ENCODE measurements at places on chromosomes 5 and 9.

GRCh38 chr9:99197124-99197630, 24.6 kb downstream of the ALG2 start:
- no peak for DNase-seq

DNA sequence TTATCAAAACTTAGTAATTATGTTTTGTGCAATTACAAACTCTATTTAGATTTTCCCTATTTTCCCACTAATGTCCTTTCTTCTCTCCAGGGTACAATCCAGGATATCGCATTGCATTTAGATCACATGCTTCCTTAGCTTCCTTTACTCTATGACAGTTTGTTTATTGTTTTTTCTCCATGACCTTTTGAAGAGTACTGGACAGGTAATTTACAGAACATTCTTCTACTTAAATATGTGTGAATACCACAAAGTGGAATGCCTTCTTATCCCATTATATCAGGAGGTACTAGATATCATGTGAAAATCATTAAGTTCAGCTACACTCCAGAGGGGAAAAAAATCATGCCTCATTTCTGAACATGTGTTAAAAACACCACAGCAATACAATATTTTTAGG, 776.6 kb upstream of the CDH9 start:
- DNase-seq = no peak

DNA sequence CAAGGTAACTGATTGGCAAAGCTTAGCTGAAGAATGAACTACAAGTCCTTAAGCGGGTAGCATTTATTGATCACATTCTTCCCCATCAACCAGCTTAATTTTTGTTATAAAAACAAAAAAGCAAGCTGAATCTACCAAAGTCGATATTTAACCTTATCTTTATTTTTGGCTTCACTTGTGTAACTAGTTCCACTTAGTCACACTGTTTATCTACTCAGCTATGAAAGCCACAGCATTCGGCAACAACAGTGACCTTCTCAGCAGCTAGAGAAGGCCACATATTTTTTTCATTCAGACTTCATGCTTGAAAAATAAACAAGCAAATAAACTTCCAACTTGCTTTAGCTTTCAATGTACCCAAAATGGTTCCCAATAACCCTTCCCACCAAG, 69.4 kb downstream of the KLHL3 start:
- DNase-seq = no peak

- no peak for DNase-seq
Measured at GRCh38 chr9:134442486-134443173, 116.4 kb downstream of the RXRA start.

- DNase-seq = no peak
Measured at GRCh38 chr9:137742698-137743097, 123.9 kb downstream of the EHMT1 start.

DNA sequence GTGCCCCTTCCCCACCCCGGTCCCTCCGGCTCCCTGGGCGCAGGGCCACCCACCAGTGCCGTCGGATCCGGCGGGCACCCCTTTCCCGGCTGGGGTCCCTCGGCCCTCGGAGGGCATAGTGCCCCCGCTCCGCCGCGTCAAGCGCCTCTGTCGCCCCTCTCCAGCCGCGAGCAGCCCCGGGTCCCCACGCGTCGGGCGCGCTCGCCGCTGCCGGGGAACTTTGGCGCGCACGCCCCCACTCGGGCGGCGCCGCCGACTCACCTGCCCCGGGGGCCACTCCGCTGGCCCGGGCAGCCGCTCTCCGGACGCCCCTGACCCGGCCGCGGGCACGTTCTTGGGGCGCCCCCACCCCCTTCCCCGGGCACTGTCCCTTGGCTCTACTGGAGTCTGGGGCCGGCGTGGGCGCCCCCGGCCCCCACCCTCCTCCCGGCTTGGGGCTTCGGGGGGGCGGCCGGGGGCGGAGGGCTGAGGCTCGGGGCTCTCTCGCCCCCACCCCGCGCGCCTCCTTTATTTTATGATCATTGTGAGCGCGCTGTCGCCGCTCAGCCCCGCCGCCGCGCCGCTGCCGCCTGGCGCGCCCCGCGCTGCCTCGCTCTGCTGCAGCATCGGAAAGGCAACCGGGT, 1.1 kb upstream of the FAM78A start:
- DNase-seq = no peak

DNA sequence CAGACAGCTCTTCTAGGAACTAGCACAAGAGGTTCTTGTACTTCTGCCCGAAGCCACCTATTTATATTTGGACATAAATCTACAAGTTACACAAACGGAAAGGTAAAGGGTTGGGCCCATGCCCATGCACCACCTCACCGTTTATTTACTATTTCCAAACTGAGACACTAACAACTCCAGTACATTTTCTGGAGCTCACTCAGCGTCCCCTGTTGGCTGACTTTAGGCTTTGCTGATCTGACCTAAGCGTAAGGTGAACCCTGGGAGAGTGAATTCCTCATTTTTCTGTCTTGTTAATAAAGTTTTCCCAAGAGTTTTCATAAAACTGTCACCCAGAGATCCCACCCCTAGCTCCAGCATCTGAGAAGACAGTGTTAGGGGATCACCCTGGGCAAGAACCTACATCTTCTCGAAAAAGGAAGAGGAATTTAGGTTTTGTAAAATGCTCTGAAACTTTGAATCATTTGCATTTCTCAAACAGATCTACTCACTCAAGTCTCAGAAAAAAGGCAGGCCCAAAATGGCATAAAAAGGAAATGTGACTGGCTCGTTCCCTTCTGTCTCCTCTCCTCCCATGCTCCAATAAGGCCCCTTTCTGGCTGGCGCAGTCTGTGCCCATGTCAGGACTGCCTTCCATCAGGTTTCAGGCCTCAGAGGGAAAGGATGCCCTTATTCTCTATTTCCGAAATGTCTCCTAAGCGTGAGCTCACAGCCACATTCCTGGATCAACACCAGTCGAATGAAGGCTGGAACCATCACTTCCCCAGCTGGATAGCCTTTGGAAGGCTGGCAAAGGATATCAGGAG, 201.3 kb downstream of the FANCC start:
- no peak for DNase-seq

DNA sequence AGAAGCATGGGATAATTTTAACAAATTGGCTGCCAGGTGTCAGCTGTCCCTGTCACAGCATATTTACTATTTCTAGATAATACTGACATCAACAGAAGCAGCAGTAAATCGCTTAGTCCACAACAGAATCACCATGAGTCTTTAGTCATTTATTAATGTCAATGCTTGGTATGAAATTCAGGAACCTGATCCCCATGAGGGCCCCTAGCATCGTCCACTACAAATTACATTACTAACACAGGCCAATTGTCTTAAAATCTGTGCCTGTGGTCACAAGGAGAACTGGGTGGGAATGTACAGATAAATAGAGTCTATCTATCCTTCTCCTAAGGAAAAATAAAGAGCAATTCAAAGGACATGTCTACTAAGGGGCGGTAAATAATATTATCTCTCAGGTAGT, 76.1 kb downstream of the TSSK1B start:
- no peak for DNase-seq

- no peak for DNase-seq
Measured at GRCh38 chr5:56822981-56823380, 7.6 kb downstream of the MAP3K1 start.

- DNase-seq = no peak
Measured at GRCh38 chr9:36063804-36064447, 27.2 kb downstream of the RECK start.

DNA sequence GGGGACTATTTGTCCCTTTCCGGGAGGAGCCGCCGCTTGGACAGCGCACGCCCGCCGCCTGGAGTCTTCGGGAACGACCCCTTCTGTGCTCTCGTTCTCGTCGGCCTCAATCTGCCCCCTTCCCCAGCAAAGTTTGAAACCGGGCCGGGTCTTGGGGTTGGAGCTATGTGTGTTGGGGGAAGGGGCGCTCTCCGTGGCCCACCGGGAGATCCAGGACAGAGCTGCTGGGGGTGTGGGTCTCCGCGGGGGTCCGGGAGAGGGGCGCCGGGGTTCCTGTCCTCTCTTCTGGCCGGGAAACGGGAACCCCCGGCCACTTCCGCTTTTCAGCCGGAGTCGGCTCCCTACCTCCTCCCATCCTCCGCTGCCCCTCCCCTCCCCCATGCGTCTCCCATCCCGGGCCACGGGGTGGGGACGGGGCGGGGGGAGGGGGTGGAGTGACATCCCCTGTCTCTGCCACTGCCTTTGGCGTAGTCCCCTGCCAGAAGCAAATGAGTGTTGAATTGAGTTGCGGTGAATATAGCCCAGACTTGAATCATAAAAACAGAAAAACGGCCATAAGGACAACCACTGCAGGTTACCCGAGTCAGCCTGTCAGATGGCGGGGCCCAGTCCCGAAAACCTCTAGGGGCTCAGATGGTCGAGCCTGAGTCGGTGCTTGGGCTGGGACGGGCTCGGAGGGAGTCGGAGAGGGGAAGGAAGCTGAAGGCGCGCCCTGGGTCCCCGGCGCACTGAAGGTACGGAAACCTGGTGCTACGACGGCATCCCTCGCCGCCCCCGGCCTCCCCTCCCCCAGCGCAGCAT, 1.1 kb downstream of the CPLX2 start:
- DNase-seq = no peak

GRCh38 chr5:28448791-28449190, 1410.4 kb upstream of the CDH9 start:
- no peak for DNase-seq

DNA sequence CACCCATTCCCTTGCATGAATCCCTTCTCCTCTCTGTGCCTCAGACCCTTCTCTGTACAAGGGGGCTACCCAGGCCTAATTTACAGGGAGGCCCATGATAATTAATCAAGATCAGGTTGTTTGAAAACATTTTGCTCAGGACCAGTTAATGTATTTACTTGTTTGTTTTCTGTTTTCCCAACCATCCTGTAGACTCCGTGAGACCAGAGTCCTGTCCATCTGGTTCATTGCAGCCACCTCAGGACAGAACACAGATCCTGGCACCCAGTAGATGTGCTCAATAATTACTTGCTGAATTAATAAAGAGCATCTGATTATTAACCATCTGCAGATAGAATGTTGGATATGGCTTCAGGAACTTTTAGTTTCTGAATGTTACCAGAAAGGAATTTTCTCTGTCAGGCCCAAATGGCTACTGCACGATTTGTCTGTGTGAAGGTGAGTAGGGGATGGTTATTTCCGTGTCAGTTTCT, 27.3 kb downstream of the FOXI1 start:
- no peak for DNase-seq

DNA sequence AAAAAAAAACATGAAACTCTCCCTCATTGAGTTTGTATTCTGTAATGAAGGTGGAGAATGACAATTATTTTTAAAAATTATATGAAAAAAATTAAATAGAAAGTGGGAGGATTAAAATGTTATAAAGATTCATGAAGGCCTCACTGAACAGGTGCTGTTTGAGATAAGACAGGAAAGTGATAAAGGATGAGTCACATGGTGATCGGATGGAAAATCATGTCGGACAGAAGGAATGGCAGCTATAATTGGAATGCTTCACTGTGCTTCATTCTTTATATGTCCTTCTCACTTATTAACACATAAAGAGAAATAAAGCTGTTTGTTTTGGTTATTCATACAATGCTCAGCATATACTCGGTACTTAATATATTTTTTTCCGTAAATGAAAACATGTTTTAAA, 464.5 kb upstream of the RGMB start:
- no peak for DNase-seq

GRCh38 chr5:96250782-96251181, 182.3 kb downstream of the PCSK1 start:
- DNase-seq = no peak

GRCh38 chr5:32916648-32917047, 205.5 kb downstream of the NPR3 start:
- DNase-seq = no peak

DNA sequence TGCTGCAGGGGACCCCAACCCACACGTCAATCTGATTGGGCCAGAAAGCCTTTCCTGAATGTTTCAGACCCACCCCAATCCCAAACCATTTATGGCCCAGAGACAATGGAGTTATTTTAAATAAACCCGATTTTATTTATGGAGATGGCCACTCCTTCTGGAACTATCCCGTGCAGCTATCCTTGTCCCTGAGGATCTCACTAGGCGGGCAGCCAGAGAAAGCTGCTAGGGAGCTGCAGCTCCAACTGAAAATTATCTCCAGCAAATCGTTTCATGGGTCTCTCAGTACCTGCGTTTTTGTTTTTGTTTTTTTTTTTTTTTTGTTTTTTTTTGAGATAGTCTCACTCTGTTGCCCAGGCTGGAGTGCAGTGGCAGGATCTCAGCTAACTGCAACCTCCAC, 23.0 kb downstream of the C1QTNF2 start:
- DNase-seq = no peak

- DNase-seq = no peak
Measured at GRCh38 chr9:88813638-88814209, 177.5 kb upstream of the S1PR3 start.

GRCh38 chr5:126920291-126920690, 110.1 kb downstream of the MARCHF3 start:
- no peak for DNase-seq

GRCh38 chr9:134830126-134830525, 50.5 kb upstream of the FCN2 start:
- no peak for DNase-seq

- no peak for DNase-seq
Measured at GRCh38 chr9:97447001-97447400, 35.1 kb downstream of the TDRD7 start.

DNA sequence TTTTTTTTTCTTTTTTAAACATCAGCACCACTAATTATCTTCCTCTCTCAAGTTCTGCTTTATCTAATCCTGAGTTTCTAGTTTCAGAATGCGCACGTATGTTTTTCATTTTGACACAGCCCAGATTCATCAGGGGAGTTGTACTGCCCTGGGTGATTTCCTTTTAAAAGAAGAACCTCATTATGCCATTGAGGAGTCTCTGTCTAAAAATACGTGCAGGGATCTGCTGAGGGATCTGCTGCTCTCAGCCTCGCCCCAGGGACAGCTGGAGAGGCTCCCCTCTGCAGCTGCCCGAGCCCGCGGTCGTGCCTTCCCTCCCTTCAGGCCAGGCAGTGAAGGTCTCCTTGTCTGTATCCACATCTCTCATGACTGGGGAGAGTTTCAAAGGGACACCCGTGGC, 273.1 kb downstream of the ARHGEF28 start:
- DNase-seq = no peak

DNA sequence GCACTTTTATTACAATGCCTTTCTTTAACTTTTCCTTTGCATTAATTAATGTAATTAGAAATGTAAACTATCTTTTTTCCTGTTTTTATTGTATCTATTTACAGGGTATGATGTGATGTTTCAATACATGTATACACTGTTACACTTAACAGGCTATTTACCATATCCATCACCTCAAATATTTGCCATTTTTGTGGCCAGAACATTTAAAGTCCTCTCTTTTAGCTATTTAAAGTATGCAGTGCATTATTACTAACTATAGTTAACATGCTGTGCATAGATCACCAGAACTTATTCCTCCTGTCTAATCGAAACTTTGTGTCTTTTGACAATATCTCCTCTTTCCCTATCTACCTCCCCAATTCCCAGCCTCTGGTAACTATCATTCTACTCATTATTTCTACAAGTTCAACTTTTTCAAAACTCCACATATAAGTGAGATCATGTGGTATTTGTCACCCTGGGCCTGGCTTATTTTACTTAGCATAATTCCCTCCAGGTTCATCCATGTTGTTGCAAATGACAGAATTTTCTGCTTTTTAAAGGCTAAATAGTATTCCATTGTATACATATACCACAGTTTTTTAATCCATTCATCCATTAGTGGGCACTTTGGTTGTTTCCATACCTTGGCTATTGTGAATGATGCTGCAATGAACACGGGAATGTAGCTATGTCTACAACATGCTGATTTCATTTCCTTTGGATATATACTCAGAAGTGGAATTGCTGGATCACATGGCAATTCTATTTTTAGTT, 32.8 kb downstream of the OR2K2 start:
- DNase-seq = no peak

- no peak for DNase-seq
Measured at GRCh38 chr9:95650720-95651119, 133.9 kb upstream of the PTCH1 start.

GRCh38 chr5:118605761-118606160, 382.6 kb downstream of the DTWD2 start:
- DNase-seq = no peak

Data from left renal cortex interstitium (tissue), 4 donors.